Breast epithelium (tissue), 4 donors: ENCODE measurements at places on chromosomes 12 and 14. TPM values are rescaled to one million over a fixed set of nuclear protein-coding genes. Genes with fewer than 3 reads are reported as not detected.

The ULK1 gene
- 17.0 TPM for total RNA-seq

The TMEM30B gene
- 20.0 TPM for total RNA-seq

The CAPZA3 gene
- total RNA-seq, result not detected

The TMPRSS12 gene
- total RNA-seq, result not detected

The SIX4 gene
- total RNA-seq, result 5.2 TPM

The OAS1 gene
- 23.3 TPM for total RNA-seq

The SSPN gene
- total RNA-seq, result 19.7 TPM

The INSM2 gene
- not detected for total RNA-seq

The RDH11 gene
- total RNA-seq, result 25.3 TPM

The KRT3 gene
- not detected for total RNA-seq

The ADGRD1 gene
- total RNA-seq, result 11.6 TPM

The RIPK3 gene
- 10.7 TPM for total RNA-seq
